ENCODE measurements at places on chromosomes 2 and 18.

DNA sequence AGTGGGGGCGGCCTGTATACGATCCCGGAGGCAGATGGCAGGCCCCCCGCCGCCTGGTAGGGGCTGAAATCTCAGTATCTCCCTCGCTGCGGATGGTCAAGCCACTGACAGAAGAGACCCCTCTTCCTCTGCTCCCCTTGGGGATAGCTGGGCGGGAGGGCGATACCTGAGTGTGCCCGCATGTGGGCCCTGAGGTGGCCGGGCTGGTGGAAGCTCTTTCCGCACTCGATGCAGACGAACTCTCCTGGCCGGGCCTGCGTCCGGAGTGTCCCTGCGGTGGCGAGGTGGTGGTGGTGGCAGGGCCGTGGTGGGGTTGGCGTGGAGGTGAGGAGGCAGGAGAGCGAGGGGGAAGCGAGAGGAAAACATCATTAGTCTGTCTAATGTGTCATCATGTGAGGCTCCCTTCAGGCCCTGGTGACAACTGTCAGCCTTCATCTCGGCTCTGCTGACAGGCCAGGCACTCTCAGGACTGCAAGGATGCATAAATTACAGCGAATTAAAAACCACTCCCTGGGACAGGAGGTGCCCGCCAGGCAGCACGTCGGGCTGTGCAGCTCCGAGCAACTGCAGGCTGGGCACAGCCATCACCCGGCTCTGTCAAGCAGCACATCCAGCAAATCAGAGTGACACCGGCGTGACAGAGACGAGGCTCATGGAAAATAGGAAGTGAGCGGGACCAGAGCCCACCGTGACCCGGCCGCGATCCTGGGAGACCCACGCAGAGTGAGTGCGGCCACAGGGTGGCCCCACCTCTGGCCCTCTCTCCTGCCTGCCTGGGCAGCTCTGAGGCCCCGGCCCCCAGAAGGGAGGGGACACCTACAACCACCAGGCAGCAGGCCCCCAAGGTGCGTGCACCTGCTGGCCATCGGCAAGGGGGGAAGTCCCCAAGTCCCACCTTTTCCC lies 123.5 kb downstream of the ZNF516 start:
- no peak for DNase-seq

DNA sequence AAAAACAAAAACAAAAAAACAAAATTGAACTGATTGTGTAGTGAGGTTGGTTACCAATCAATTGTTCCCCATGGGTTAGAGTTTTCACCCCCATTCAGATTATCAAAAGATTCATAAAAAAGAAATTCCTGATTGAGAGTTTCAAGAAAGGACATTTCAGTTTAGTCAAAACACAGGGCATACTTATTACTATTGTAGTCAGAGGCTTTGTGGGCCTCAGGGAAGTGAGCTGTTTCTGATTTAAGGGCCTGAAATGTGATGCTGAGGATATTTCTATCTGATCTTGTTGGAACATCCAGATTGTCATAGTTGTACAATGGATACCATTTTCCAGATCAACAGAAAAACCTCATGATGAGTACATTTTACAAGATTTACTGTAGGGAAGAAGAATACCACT lies 368.1 kb upstream of the NETO1 start:
- no peak for DNase-seq

DNA sequence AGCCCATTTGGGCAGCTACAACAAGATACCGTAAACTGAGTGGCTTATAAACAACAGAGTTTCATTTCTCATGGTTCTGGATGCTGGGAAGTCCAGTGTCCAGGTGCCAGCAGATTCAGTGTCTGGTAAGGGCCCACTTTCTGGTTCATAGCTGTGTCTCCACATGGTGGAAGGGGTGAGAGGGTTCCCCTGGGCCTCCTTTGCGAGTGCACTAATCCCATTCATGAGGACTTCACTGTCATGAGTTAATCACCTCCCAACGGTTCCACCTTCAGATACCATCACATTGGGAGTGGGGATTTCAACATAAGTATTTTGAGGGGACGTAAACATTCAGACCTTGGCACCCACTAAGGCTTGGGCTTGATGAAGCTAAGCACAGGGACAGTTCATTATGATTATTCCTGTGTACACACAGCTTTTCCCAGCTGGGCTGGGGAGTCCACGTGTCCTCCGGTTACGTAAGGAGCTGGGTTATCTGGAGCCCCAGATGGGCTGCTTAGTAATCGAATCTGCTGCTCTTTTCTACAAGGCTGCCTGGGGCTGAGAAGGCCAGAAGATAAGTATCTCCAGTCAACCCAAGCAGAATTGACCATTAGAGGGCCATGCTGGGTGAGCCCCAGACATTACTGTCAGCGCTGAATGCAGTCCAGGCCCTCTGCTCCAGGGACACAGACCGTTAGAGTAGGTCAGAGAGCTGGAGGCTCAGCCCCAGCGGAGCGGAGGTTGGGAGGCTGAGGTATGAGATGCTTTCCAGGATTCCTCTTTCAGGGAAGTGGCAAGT lies 42.7 kb downstream of the EPAS1 start:
- no peak for DNase-seq

- no peak for DNase-seq
Observed at GRCh38 chr2:34784701-34785100, 1185.6 kb upstream of the FAM98A start.

DNA sequence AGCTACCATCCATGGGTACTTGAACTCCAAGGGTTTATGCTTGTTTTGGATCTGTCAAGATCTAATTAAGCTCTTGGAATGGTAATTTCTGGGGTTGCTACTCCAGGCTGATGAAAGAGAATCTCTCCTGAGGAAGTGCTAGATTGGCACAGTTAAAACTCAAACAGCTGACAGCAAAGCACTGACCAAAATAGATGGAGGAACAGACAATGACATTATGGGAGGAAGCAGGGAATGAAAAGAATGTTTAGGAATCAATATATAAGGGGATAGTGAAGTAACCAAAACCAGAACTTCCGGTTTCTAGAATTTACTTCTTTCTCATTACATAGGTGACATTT lies 6.3 kb downstream of the THUMPD2 start:
- no peak for DNase-seq

DNA sequence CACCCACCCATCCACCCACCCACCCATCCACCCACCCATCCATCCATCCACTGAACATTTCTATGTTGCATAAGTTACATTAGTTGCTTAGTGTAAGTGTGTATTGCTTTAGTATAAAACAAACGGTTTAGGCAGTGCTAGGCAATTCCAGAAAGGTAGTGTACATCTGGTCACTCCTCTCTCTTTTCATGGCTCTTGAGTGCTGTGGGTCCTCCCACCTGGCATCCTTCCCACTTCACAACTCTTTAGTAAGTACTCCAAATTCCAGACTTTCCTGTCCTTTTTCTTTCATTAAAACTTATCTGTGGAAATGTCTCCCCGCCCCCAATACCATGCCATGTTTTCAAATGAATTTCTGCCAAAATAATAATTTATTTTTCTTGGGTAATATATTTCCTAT lies 122.5 kb downstream of the PLEKHM3 start:
- no peak for DNase-seq

- no peak for DNase-seq
Observed at GRCh38 chr2:28360718-28361293, 31.9 kb upstream of the FOSL2 start.

GRCh38 chr2:84748341-84748740 lies 132.5 kb downstream of the TRABD2A start:
- DNase-seq = no peak

DNA sequence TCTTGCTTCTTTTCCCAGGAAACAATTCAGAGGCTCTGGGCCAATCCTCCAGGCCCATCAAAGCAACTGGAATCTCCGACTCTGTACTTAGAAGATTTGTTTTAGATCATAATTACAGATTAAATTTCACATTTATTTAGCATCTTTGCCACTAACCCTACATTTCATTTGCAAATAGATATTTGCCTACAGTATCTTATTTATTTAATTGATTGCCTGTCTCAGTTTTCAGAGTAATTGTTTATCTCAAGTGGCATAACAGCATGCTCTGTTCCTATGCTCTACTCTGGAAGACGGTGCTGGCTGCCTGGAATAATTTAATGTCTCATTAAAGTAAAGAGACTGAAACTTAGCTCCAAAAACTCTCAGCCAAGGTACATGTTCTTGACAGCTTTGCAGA lies 213.4 kb downstream of the HNMT start:
- DNase-seq = no peak

GRCh38 chr2:109295781-109296117 lies 166.7 kb downstream of the SH3RF3 start:
- no peak for DNase-seq

DNA sequence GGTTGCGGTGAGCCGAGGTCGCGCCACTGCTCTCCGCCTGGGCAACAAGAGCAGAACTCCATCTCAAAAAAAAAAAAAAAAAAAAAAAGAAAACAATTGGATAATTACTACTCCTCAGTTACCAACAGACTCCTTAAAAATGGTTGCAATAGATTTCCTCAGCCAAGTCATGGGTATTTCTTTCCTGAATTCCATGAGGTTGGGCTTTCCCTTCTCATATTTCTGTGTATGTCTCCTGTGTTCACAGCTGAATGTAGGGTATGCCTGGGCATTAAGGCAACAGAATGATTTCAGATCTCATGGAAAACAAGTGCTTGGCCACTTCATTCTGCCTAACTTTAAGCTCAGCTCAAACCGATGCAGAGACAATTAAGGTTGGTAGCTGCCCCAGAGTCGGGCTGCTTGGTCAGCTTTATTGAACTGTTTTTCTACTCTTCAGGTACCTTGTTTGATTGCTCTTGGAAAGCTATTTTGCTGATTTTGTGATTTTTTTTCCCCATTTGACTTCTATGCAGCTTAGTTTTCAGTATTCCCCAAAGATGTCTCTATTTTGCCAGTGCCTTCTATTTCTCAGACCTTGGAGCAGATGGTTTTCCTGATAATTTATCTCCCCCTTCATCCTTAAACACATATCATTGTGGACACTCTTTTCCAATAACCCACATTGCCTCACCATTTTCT lies 24.8 kb downstream of the KIF5C start:
- DNase-seq = no peak

- DNase-seq = no peak
Observed at GRCh38 chr2:53268086-53268485, 499.5 kb upstream of the CHAC2 start.

All from NCI-H2081 treated with DMSO at 0.1 percent for 48 hours (cell line).